Progenitor cell of endocrine pancreas (in vitro differentiated cells): ENCODE measurements at places on chromosomes 7 and 10.

GRCh38 chr7:51635775-51636174 lies 319.2 kb upstream of the COBL start:
- DNase-seq = no peak

DNA sequence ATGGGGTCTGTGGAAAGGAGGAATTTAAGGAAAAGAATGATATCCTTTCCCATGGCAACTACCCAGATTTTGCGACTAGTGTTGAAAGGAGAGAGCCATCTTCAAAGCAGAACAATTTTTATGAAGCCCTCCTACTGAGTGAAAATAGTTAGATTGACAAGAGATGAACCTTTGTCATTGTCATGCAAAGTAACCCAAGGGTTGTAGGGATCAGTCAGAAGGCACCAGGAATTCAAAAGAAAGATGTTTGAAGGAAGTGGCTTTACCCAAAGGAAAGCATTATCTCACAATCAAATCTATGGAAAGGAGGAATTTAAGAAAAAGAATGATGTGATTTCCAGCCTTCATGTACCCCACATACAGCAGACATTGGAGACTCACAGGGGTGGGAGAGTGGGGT lies 544.4 kb downstream of the IPMK start:
- DNase-seq = no peak

DNA sequence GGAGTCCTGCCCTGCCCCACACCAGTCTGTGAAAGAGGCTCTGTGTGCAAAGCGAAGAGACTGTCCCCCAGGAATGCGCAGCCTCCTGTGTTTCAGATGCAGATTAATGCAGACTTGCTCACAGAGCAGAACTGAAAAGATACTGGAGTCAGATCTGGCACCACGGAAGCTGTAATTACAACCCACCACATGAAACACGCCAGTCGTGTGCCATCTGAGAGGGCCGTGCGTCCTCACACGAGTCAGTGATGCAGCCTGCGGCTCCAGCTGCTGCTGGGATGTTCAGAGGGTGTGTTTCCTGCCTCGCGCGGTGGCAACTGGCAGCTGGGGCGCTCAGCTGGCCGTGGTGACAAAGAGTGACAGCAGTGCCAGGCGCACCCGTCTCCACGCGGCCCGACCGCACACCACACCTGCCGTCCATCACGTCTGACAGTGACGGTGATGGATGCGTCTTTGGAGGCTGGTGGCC lies 50.0 kb downstream of the NKX6-2 start:
- no peak for DNase-seq

GRCh38 chr7:53238021-53238605 lies 202.7 kb downstream of the POM121L12 start:
- no peak for DNase-seq

- no peak for DNase-seq
Measured at GRCh38 chr10:55203874-55204273, 402.8 kb upstream of the PCDH15 start.
